HFFc6 (cell line): ENCODE measurements at places on chromosomes 11 and 22.

DNA sequence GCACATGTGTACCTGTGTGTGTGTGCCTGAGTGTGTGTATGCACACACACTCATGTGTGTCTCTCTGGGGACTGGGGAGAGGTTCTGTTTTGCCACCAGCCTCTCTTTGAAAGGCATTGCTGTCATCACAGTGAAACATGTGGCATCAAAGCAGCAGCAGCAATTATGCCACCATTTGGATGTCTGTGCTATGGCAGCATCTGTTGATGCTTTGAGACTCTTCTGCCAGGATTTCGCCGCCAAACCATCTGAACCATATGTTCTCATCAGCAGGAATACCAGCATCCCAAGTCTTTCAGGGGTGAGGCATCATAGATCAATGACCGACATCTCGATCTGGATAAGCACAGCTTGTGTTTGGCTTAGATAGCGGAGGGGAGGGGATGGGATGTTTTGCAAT lies 168.6 kb downstream of the FAT3 start:
- H3K4me3 ChIP-seq, result no peak overlapping the region
- H3K27me3 ChIP-seq, result peaks cover 9% of the 10 kb centered on the region
- DNase-seq, result no peak
- H3K36me3 ChIP-seq, result no peaks in the 10 kb centered on the region

GRCh38 chr22:23565915-23566704 lies 14.0 kb downstream of the IGLL1 start:
- H3K27me3 ChIP-seq, result peaks cover 47% of the 10 kb centered on the region
- H3K4me1 ChIP-seq, result no peaks in the 10 kb centered on the region
- H3K27ac ChIP-seq, result no peak overlapping the region

GRCh38 chr11:124122123-124122522 lies 6.9 kb downstream of the VWA5A start:
- no peak overlapping the region for H3K4me3 ChIP-seq
- no peak overlapping the region for H3K27ac ChIP-seq
- no peak for DNase-seq
- H3K4me1 ChIP-seq, result no peaks in the 10 kb centered on the region
- no peaks in the 10 kb centered on the region for H3K36me3 ChIP-seq

- no peak for DNase-seq
- peaks cover 25% of the 10 kb centered on the region for H3K27me3 ChIP-seq
- no peak overlapping the region for H3K4me3 ChIP-seq
- H3K36me3 ChIP-seq, result no peaks in the 10 kb centered on the region
- no peak overlapping the region for H3K27ac ChIP-seq
- no peaks in the 10 kb centered on the region for H3K4me1 ChIP-seq
These were observed 245.8 kb downstream of the CSNK2A3 start for GRCh38 chr11:11107076-11107723.

GRCh38 chr11:96228473-96228891 lies 114.5 kb downstream of the MAML2 start:
- H3K27me3 ChIP-seq, result no peaks in the 10 kb centered on the region
- peaks cover 80% of the 10 kb centered on the region for H3K4me1 ChIP-seq
- peak overlapping the region; percentile 95 for H3K27ac ChIP-seq
- peak; percentile 80 for DNase-seq

- peaks cover 28% of the 10 kb centered on the region for H3K36me3 ChIP-seq
- H3K4me3 ChIP-seq, result no peak overlapping the region
- H3K27ac ChIP-seq, result no peak overlapping the region
- no peak for DNase-seq
- no peaks in the 10 kb centered on the region for H3K4me1 ChIP-seq
These were observed 22.8 kb downstream of the INCENP start for GRCh38 chr11:62146476-62147200.

DNA sequence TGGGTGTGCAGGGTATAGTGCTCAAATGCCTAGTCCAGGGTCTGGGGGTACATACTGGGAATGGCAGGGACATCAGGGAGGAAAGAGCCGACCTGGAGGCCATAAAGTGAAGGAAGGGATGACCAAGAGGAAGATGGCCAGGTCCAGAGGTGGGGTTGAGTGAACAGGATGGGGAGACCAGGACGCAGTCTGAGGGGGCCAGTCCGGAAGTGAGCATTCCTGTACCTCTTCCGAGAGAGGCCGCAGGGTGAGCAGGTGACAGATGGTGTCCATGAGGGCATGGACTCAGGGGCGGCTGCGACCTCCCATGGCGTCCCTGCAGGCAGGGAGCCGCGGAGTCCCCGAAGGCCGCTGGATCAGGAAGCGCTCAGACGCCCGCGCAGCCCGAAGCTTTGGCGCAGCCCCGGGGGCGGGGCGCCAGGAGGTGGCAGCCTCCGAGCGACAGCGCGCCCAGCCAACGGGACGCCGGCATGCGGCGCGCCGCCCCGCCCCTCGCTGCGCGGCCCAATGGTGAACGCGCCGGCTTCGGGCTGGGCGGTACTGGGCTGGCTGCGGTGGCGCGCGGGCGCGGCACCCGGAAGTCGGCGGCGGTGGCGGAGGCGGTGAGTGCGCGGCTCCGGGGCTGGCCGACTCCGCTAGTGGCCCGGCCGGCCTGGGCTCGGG lies at the start of gene TANGO2:
Gene TANGO2 (plus strand): TSS at position 578 of the 663 bp plus-strand sequence. CDS start 15,689 bp downstream, outside the sequence.
- peak; percentile 86 for DNase-seq
- peaks cover 15% of the 10 kb centered on the region for H3K27me3 ChIP-seq

GRCh38 chr22:49371325-49372110 lies 456.2 kb downstream of the BRD1 start:
- H3K27me3 ChIP-seq, result peaks cover 1% of the 10 kb centered on the region; the same call in 1 of the 2 replicates
- DNase-seq, result no peak
- H3K4me3 ChIP-seq, result no peak overlapping the region
- no peak overlapping the region for H3K27ac ChIP-seq
- peaks cover 10% of the 10 kb centered on the region for H3K36me3 ChIP-seq

DNA sequence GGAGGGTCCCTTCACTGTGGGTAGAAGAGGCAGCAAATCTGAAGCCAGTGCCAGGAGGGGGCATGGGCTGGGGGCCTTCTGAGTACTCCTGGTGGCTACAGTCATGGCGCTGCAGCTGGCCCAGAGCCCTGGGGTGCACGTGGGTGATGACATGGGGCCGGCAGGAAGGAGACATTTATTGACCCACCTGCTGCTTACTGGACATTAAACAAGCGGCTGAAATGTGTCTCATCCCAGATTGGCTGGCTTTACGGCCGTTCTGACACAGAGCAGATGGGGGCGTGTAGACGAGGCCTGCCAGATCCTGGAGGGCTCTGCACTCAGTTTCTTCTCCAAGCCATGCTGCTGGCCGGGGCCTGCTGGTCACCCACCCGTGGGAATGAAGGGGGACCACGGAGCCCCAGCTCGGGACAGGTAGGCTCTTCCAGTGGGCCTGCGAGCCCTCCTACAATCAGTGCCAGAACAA lies 906.9 kb downstream of the BRD1 start:
- no peak overlapping the region for H3K4me3 ChIP-seq
- H3K36me3 ChIP-seq, result peaks cover 7% of the 10 kb centered on the region; the same call in 1 of the 2 replicates
- H3K4me1 ChIP-seq, result no peaks in the 10 kb centered on the region
- no peak overlapping the region for H3K27ac ChIP-seq

- no peak overlapping the region for H3K4me3 ChIP-seq
- 0 out of 2 replicates have a peak overlapping the region, but pooled peaks have one; percentile 15 for H3K27ac ChIP-seq
- H3K27me3 ChIP-seq, result no peaks in the 10 kb centered on the region; the same call in 1 of the 2 replicates
- DNase-seq, result no peak
These were observed 16.7 kb upstream of the MDK start for GRCh38 chr11:46364791-46365190.
